ENCODE measurements at places on chromosomes 2 and 18. TPM values are rescaled to one million over a fixed set of nuclear protein-coding genes. Genes with fewer than 3 reads are reported as not detected.
A peak's percentile ranks its signal among the peaks of the same experiment; 100 is the strongest.

- DNase-seq: no peak
Observed at GRCh38 chr2:100699131-100699530, 120.8 kb upstream of the NPAS2 start.

- DNase-seq: no peak
Observed at GRCh38 chr18:13680612-13681011, 45.7 kb downstream of the FAM210A start.

The SERPINB11 gene
- total RNA-seq: not detected

DNA sequence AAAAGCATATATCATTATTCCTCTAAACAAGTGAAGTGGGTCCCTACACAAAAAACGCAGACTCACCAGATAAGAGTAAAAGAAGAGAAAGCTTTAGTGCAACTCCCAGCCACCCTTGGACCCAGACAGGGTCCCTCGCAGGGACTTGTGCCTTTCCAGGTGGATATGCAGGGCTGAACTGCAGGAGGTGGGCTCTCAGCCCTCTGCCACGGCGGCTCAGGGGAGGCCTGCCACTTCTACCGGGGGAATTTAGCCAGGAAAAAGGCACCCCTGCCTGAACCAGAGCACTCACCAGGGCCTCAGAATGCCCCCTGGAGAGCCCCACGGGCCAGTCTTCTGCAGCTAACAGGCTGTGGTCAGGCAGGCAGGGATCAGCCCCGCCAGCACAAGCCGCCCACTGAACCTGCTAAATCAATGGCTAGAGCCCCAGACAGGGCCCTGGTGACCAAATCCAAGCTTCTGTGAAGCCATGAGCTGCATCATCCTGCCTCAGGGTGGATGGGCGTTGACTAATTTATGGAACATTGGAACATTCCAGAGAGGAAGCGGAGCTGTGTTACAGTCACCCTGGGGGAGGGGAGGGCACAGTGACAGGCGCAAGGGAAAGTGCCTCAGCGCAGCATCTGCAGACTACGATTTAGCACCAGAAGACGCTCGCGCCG lies 209.3 kb downstream of the EIPR1 start:
- DNase-seq: no peak

GRCh38 chr2:168673265-168674189 lies 128.9 kb upstream of the NOSTRIN start:
- DNase-seq: no peak

DNA sequence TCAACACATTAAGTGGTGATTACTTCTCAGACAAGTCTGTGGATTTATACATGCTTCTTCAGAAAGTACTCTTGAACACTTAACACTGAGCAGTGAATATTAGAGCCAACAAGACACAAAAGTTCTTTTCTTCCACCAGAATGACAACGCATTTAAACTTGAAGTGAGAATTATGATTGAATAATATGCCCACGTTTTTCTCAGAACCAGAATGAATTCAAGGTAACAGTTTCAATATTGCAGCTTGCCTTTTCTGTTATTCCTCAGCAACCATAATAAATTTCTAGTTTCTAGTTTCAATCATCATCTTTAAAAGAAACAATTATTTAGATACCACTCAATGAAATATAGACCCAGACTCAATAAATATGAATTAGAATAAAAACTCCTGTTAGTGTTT lies 547.0 kb downstream of the NUP35 start:
- DNase-seq: no peak

The SETBP1 gene
- 34.2 TPM for total RNA-seq

DNA sequence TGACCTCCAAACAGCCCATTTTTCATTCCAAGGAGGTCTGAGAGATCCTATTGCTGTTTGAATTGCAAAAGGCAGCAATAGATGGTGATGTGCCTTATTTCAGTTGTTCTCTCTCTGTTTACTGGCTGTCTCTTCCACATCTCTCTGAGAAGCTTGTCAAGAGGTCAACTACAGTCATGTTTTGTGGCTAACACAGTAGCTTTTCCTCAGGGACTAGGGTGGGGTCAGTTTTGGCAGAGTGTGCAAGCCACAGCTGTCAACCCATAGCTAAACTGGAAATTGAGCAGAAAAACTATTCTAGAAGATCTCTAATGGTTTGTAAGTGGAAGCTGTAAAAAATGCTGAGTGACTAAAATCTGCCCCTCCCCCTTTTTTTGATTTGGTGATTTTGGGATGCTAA lies 67.1 kb downstream of the DIS3L2 start:
- no peak for DNase-seq

The CIAO1 gene
- total RNA-seq: 74.6 TPM

The MZT2B gene
- 92.9 TPM for total RNA-seq

DNA sequence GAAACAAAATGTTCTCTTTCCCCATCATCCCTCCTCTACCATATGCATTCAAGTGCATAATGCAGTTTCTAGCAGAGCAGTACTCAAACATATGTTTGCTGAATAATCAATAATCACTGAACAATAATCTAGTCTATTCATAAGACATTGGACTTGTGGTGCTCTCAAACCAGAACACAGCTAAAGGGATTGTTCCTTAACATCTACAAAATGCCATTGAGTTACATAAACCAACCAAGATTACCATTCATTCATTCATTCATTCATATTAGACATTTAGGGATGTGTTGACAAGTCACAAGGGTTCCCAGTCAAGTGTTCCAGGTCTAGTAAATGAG lies 3.9 kb downstream of the CLHC1 start:
- DNase-seq: no peak

The SLC23A3 gene
- under 0.01 TPM for total RNA-seq

DNA sequence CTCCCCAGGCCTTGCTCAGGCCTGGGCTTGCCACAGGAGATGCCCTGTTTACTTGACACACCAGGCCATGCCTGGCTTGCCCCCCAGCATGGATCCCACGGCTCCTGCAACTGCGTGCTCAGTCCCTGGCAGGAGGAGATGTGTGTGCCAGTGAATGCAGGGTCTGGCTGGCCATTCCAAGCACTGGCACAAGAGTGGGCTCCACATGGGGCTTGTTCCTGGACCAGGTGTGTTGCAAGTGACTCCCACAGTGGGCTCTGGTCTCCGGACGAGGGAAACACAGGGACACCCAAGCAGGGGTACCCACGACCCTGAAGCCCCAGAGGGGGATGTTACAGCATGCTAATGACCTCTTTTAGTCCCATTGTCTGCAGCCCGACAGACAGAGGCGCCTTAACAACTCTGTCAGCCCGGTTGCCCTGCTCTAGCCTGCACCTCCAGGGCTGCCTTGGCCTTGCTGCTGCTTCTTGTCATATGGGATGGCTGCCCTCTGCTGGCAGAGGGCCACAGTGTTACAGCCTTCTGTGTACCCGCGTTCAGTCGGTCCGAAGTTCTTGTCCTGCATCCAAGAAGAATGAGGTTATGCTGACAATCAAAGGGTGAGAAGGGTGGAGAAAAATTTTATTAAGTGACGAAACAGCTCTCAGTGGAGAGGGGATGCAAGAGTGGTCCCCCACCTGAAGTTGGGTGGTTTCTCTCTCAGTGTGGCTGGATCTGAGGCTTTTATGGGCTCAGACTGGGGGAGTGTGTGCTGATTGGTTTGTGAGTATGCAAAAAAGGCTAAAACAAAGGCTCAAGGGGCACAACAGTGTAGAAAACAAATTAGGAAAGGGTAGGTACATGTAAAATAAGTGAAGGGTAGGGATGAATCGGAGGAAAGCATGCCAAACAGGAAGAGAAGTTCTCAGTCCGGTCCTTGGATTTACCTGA lies 180.4 kb downstream of the MBD5 start:
- DNase-seq: no peak

The CRIM1 gene
- total RNA-seq: 97.8 TPM

DNA sequence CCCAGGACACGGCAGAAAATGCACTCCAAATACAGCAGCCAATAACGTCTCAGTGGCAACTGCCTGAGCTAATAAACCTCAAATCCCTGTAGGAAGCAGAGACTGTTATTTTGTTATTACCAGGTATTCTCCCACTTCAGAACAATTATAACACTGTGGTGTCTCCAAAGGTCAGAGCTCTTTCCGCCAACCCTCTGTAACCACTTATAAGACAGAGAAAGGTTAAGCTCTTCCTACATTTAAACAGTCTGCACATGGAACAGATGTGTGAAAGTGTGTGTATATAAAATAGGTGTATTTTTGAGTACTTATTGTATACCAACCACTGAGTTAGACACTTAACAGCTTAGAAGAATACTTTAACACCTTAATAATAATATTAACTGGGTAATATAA lies 64.1 kb downstream of the FBXO15 start:
- no peak for DNase-seq

GRCh38 chr18:58962336-58962735 lies 97.7 kb downstream of the ZNF532 start:
- DNase-seq: no peak

- no peak for DNase-seq
Observed at GRCh38 chr2:105617631-105618350, 126.9 kb upstream of the NCK2 start.

The CYP1B1 gene
- total RNA-seq: 7.3 TPM

- no peak for DNase-seq
Observed at GRCh38 chr18:66874375-66874774, 270.5 kb upstream of the CDH19 start.

DNA sequence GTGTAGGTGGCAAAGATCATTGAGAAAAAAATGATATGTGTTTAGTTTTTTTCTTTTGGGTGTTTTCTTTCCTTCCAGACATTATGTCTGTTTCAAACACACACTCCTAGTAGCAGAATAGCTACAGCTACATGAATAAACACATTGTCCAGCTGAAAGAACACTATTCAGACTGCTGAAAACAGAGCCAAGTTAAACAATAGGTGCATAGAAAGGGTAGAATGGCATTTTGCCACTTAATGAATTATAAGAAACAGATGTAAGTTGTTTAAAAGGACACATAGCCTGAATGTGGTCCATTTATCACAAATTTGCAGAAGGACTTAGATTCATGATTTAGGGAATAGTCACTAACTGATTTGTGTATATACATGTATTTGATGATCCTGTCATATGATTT lies 20.1 kb downstream of the CTLA4 start:
- DNase-seq: peak; percentile 8

Data from frontal cortex (tissue), 4 donors.